ENCODE measurements at places on chromosomes 2 and 18. TPM values are rescaled to one million over a fixed set of nuclear protein-coding genes. Genes with fewer than 3 reads are reported as not detected.

SLC16A14 gene
- 3.2 TPM for total RNA-seq

FBXO48 gene
- total RNA-seq = 0.23 TPM

CD207 gene
- not detected for total RNA-seq

DPYSL5 gene
- not detected for total RNA-seq

EML6 gene
- total RNA-seq = 0.75 TPM

KCNF1 gene
- total RNA-seq = not detected

PREPL gene
- 29.5 TPM for total RNA-seq

SCN1A gene
- total RNA-seq = not detected

MGAT5 gene
- total RNA-seq = 26.6 TPM

NEURL3 gene
- 0.08 TPM for total RNA-seq

RAPGEF4 gene
- total RNA-seq = 0.90 TPM

DES gene
- 0.15 TPM for total RNA-seq

TMEM237 gene
- total RNA-seq = 36.5 TPM

CNTNAP5 gene
- not detected for total RNA-seq

IL18RAP gene
- not detected for total RNA-seq

TUBB6 gene
- 821 TPM for total RNA-seq

CLEC4F gene
- total RNA-seq = not detected

VIT gene
- 0.15 TPM for total RNA-seq

OTX1 gene
- total RNA-seq = 0.12 TPM

ATP6V1C2 gene
- total RNA-seq = not detected

NEUROD1 gene
- total RNA-seq = not detected

MAP3K20 gene
- total RNA-seq = 68.8 TPM

RFTN2 gene
- total RNA-seq = 9.0 TPM

IL1RL2 gene
- 4.3 TPM for total RNA-seq

RAB27B gene
- 1.3 TPM for total RNA-seq

HOXD12 gene
- total RNA-seq = not detected

All from smooth muscle cell of the coronary artery (primary cell).